CD4-positive, alpha-beta T cell treated with Interleukin-15 for 4 hours (primary cell): ENCODE measurements at places on chromosomes 4 and X.

DNA sequence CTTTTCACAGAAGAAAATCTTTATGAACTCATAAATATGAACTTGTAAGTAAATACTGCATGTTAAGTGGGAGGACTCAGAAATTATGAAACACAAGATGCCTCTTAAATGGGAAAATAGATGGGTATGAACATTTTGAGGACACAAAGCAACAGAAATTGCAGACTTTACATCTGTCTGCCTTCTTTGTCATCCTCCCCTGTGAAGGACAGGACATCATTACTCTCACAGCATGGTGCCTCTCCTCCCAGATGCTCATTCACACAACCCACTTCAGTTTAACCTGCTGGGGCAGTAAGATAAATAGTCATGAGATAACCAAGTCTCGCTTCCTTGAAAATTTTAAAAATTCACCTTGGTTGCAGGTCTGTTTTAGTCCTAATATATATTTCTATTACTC is 144.5 kb downstream of the APBB2 start:
- no peak for DNase-seq

DNA sequence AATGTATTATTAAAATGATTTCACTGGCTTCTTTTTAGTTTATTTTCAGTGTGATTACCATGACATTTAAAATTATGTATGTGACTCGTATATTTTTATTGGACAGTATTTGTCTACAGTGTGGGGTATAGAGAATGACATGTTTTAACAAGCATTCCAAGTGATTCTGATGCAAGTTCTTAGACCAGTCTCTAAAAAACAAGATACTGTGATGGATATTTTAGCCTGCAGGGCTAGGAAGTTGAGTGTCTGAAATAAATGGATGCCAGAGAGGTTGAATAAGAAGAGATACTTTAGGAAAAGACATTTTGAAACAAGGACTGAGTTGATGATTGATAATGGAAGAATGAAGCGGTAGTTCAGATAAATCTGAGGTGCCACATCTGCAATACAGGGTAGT is 3.5 kb upstream of the MAD2L1 start:
- DNase-seq = no peak

GRCh38 chr4:109027016-109027500 is 264.2 kb upstream of the ETNPPL start:
- DNase-seq = no peak

DNA sequence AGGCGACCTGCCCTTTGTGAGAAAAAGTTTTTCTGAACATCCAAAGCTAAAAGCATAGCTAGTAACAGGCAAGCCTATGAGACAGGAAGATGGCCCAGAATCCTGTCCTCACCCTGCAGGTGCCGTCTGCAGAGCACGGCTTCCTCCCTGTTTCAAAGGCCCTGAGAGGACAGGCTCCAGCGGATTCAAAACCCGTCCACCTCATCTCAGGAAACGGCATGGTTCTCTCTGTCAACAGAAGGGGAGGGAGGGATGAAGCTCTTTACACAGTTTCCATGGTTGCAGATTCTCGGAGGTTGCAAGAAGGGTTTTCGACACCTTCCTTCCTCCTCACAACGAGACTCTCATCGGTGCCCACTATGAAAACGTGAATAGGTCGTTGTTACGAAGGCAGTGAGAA is 8.3 kb downstream of the PPP2R3B start:
- DNase-seq = no peak

DNA sequence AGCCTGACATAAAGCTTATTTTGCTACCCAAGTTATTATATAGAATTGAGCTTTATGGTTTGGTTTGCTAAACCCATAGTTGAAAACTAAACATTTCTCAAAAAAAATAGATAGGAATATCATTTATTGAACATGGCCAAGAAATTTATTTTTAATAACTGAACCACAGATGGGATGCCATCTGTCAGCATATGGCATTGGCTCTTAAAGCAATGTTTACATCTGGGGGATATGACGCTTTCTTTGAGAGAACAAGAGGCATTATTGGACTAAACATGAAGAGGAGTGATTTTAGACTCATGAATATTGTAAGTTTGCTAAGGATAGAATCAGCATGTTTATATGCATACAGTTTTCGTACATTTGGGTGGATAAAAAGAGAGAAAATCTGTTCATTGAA is 132.6 kb upstream of the SLIT2 start:
- DNase-seq = no peak

DNA sequence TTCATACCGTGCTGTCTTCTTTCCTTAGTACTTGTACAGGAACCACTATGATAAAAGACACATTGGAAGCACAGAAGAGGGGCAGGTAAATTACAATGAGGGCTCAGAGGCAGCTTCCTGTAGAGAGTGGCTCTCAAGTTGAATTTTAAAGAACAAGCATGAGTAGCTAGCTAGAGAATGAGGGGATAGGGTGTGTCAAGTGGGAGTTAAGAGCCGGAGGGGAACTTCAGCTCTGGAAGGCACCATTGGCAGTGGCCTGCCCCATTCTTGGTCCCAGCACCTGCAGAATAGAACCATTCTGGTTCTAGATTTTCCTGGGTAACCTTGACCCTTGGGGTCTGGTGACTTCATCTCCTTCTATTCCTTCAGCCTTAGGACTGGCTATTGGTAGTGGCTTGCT is 34.0 kb upstream of the JADE1 start:
- no peak for DNase-seq

DNA sequence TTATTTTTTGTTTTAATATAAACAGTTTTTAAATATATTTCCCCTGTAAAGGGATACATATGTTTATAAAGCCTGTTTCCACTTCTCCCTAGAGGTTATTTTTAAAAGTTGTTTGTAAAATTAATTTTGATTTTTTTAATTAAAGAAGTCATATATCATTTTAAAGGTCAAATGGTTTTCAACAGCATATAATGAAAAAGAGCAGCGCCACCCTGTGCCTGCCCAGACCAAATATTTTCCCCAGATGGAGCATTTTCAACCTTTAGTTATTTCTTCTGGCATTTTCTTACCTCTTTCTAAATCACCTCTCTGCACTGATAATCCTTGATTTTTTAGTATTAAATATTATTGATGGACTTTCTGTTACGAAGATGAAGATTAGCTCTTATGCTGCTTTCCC is 21.0 kb downstream of the MSX1 start:
- DNase-seq = no peak

GRCh38 chr4:103199009-103199408 is 866 bp upstream of the CENPE start:
- DNase-seq = no peak

DNA sequence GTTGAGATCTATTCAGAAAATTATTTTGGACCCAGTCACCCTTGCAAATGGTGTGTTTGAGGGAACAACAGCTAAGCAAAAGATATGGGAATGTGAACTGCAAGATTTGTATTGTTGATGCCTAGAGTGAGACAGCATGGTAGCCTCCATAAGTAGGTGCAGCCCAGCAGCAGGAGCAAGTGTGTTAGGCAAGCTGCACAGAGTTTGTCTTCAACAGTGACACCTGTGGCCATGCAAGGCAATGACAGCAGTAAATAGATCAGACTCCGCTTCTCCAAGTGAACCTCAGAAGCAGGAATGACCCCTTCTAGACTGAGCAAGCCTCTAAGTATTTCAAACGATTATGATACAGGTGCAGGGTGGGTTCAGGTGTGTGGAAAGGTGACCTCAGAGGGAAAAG is 133.4 kb upstream of the MSX1 start:
- DNase-seq = no peak

GRCh38 chrX:17590892-17591740 is 146.2 kb upstream of the SCML1 start:
- DNase-seq = no peak

- no peak for DNase-seq
Measured at GRCh38 chr4:170672381-170672965, 582.7 kb upstream of the AADAT start.

DNA sequence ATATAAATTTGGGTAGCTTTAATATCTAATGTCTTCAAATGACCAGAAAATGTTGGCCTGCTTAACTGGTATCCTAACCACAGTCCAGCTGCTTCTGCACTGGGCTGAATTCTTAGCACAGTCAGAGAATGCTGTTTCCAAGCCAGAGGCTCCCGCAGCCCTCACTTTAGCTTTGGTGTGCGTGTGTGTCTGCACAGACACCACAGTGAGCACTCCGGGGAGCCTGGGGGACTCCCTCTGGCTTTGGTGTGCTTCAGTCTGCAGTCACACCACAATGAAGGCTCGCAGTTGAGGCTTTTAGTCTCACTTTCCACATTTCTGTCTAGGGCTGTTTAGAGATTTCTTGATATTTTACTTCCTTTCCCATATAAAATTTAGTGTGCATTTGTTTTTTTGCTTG is 53.6 kb downstream of the APOO start:
- no peak for DNase-seq

- DNase-seq = no peak
Measured at GRCh38 chrX:105323928-105324327, 103.4 kb upstream of the TEX13A start.

- no peak for DNase-seq
Measured at GRCh38 chr4:119543187-119543586, 85.4 kb downstream of the PDE5A start.

GRCh38 chrX:32483534-32484136 is 727.7 kb downstream of the DMD start:
- DNase-seq = no peak

GRCh38 chr4:116639070-116639577 is 446.3 kb downstream of the TRAM1L1 start:
- DNase-seq = no peak

GRCh38 chr4:176376032-176376614 is 56.4 kb downstream of the SPCS3 start:
- no peak for DNase-seq

DNA sequence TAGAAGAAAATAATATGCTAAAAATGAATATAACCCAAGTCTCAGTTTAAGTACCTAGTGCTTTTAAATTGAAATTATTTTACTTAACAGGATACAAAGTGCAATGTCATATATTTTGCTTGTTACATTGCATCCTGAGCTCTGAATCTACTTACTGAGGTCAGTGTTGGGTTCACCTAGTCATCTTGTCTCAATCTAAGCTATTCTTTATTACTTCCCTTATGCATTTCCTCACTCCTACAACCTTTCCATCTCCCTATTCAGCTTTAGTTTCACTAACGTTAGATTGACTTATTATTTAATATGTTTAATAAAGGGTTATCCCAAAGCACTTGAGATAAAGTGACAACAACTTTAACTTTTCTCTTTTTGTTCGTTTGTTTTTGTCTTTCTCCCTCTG is 483.7 kb downstream of the FSTL5 start:
- no peak for DNase-seq

DNA sequence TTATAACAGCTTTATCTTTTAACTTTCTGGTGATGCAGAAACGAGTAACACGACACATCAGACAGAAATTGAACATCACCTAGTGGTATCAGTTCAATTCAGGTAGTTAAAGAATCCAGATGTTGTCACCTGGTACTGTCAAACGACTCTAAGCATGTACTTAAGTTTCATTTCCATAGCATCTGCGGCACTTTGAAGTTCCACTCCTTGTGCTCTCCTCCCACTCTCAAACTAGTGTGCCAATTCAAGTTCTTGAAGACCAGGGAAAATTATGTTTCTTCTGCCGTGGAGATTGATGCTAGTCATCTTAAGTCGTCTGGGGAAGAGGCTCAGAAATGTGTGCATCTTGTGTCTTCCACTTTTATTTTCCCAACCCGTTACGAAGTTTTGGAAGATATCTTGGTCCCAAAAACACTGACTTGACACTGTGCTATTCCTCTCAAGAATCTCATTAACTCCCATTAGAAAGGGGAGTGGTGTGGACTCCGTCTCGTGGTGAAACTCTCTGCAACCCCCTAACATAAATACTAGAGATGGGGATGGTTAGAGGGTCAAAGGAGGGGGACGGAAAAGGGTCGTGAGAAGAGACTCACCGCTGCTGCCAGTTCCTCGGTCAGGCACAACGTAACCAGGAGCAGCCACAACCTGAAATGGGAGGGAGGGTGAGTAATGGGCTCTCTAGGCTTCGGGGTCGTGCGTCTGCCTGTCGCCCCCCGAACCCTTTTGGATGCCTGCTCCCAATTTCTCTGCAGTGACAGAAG is 693 bp downstream of the COL4A6 start:
- DNase-seq = no peak

DNA sequence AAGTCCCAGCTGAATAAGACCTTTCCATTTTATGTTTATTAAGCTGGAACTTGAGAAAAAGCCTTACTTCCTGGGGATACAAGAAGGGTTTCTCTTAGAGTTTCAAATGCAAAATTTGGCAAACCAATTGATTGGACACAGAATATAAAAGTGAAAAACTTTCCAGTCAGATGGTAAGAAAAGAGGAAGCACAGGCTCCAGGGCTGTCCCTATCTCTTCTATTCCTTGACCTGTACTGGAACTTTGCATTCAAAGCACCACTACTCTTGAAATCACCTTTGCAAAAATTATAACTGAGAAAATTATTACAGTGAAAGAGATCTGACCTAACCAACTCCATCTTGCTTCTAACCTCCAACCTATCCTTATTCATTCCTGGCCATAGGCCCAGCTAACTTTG is 11.7 kb downstream of the PROM1 start:
- DNase-seq = no peak

DNA sequence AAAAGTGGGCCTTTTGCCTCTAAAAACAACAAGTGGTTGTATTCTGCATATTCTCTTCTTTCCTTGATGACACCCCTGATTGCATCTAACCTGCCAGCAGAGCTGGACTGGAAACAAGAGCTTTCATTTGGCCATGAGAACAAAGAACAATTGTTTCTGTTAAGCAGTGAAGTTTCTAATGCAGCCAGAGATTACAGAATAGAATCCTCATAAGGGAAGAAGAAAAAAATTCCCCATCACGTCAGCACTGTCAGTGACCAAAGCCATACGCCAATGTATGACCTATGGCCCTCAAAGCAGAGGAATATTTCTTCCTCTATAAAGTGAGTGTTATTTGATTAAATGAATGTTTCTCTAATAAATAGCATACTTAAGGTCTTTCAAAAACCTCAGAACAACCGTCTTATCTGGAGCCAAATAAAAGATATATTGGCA is 529.1 kb upstream of the INTU start:
- DNase-seq = no peak

GRCh38 chr4:14831416-14831815 is 170.9 kb upstream of the CPEB2 start:
- no peak for DNase-seq

DNA sequence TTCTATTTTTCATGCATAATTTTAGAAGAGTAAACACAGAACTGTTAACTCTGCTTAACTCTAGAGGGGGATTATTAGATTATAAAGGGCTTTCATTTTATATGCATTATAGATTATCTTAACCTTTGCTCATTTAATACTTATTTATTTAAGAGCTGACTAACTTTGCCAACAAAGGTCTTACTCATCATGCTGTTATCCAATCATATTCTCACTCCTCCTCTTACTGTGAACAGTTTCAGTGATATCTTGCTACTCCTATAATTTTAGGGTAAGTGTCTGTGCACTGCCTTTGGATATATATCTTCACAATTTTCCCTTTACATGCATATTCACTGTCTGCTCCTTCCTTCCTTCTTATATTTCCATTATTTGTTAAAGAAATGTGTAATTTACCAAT is 1814.9 kb downstream of the STIM2 start:
- no peak for DNase-seq

GRCh38 chrX:135429429-135429828 is 7.7 kb downstream of the SMIM10L2A start:
- no peak for DNase-seq
